ENCODE measurements at places on chromosomes 16 and 17.

DNA sequence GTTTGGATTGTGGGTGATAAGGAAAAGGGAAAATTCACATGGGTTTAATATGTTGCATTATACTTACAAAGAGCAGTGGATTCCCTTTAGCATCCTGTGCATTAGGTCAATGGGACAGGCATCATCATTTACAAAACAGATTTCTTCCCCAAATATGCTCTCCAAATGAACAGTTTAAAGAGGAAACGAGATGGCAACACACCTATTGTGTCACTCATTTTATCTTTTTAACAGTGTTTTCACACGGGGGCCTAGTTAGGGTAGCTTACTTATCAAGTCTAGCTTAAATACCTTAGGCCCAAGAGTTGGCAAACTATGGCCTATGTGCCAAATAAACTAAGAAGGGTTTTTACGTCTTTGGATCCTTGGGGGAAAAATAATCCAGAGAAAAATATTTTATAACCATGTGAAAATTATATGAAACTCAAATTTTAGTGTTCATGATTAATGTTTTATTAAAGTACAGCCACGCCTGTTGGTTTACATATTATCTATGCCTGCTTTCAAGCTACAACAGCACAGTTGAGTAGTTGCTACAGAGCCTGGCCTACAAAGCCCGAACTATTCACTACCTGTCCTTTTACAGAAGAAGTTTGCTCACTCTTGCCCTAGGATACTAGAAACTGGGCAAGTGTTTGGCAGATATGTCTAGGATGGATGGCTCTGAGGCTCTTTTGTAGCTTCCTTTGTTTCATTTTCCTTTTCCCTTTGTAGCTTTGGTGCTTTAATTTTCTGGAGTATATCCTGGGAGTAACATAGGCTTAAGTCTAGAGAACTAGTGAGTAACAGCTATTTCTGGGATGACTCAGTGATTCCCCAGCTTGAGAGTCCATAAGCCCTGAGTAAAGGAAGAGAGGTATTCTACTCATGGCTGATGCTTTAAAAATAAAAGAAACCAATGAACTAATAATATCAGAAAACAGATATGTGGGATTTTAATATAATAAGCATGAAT, 12.4 kb downstream of the NUP93 start:
- DNase-seq = peak; percentile 85

GRCh38 chr17:19719355-19720209, 3.2 kb upstream of the SLC47A2 start:
- no peak for DNase-seq

DNA sequence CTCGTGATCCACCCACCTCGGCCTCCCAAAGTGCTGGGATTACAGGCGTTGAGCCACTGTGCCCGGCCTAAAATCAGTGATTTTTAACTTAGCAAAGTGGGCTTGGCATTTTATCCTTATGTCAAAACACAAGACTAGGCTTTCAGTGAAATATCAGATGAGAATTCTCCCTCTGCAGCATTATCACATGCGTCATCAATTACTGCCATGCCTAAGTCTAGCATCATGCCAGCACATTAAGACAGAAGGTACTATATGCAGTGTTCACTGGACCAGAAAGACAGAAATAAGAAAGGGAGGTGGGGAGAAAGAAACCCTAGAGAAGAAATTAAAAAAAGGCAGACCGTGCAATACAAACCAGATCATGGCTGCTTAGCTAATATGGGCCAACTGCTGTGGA, 29.8 kb downstream of the GPATCH8 start:
- DNase-seq = no peak

DNA sequence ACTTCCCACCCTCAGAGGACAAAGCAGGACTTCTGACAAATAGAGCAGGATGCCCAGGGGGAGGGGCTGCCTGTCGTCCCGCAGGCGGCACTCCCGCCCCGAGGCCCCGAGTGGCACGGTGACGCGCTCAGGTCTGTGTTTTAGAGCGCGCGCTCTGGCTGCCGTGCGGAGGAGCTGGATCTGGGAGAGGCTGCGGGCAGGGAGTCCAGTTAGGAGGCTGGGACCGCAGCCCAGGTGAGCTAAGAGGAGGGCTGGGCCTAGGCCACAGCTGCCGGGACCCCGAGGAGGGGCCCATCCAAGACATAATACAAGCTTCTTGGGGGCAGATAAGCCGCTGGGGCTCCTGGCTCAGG, 6.4 kb downstream of the DOC2A start:
- no peak for DNase-seq

GRCh38 chr17:79809530-79810129, 12.8 kb upstream of the CBX8 start:
- no peak for DNase-seq

DNA sequence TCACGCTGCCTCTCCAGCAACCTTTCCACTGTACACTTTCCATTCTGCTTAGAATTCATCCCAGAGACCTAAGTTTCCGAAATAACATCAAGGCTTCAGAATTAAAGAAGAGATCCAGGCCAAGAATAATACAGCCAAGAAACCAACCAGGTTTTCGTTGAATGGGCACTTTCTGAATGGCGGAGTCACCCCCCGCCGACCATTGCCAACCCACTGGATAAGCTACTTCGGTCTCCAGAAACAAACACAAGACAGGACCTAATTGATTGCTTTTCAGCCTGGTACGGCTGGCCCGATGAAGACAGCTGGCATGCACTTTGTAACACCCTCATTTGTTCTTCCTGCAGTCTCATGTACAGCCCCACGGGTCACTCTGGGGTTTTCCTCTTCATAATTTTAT, 308.1 kb upstream of the ZFHX3 start:
- DNase-seq = no peak

- no peak for DNase-seq
Measured at GRCh38 chr17:45410144-45411091, 22.3 kb downstream of the ARHGAP27 start.

Data from RKO (cell line).